ENCODE measurements at places on chromosomes 7 and 10.

GRCh38 chr10:132679217-132679595 lies 106.7 kb downstream of the NKX6-2 start:
- no peak for DNase-seq

DNA sequence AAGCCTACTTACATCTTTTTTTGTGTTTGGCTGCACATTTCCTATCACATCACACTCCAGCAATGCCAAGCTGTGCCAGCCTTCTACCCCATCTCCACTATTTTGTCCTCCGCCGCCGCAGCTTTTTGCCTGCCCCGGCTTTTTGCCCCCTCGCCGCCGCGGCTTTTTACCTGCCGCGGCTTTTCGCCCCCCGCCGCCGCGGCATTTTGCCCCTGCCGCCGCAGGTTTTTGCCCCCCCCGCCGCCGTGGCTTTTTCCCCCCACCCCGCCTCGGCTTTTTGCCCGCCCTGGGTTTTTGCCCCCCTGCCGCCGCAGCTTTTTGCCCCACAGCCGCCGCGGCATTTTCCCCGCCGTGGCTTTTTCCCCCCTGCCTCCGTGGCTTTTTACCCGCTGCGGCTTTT lies 506.0 kb downstream of the ZNF37A start:
- DNase-seq, result no peak

DNA sequence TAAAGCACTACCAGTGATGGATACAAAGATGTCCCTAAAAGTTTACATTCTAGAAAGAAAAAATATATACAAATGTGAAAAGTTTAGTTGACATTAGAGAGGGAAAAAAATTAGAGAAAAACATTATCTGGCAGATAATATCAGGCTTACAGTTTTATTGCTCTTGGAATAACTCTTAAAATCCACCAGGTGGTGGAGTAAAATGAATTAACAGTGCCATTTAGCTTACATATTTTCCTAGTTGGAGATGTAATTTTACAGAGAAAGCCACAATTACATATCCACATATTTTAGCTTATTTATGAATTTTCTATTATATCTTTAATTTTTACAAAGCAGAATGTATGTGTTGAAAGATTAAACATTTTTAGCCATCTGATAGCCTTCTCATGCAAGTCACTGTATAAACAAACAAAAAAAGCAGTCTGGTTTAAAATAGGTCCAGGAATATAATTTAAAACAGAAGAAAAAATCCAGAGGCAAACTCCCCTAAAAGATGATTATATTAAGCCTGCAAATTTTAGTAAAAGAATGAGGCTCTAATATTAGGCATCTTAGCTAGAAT lies 6.5 kb downstream of the CABCOCO1 start:
- no peak for DNase-seq

DNA sequence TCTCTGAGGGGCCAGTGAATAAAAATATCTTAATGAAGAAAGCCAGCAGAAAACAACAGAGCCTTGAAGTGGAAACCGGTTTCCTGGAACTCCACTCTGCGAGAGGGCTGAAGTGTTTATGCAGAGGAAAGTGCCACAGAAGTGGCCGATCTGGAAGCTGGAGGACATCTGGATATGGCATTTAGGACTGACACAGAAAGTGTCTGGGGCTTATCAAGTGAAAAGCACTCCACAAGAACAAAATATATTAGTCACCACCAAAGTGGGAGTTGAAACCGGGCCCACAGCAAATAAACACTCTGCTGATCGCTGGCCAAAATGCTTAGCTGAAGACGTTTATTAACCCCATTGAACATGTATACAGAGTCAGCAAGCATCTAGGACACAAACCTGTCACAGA lies 7.8 kb downstream of the NOD1 start:
- no peak for DNase-seq

DNA sequence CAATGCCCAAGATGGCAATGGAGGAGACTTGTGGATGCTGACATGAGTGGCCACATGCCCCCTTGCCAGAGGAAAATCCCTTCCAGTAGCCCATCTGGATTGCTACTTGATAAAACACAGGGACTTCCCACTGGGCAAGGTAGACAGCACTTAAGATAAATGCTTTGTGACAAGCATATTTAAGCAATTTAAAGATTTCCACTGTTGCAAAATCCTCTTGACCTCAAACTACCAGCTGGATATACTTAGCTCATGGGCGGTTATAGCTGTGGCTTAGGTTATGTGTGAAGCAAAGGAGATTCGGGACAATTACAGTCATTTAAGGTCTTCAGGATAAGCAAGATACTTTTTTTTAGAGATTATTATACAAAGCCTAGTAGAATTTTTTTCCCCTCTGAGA lies 238.1 kb downstream of the BMPER start:
- DNase-seq, result no peak

DNA sequence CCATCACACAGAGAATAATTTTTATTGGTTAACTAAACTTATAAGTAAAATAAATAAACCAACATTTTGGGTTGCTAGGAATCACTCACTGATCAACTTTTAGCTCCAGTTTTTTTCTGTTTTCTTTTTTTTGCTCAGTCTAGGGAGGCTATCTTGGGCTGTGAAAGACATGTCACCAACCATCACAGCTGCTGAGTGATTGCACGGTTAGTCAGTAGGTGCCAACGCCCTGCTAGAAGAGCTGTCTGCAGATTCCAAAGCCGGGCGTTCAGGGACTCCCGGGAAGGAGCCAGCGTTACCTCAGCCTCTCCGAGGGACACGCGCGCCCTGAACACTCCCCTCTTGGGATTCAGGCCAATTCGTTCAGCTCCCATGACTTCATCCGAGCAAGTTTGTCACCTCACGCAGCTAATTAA lies 604 bp upstream of the STAM start:
- no peak for DNase-seq
